ENCODE measurements at places on chromosomes 5 and 9. TPM values are rescaled to one million over a fixed set of nuclear protein-coding genes. Genes with fewer than 3 reads are reported as not detected.

The SMARCA2 gene
- total RNA-seq, result 34.8 TPM

The ZNG1C gene
- total RNA-seq, result 29.1 TPM

The CCNO gene
- 3.2 TPM for total RNA-seq

The CLTA gene
- 144 TPM for total RNA-seq

The FOXB2 gene
- not detected for total RNA-seq
